GM23248 (cell line): ENCODE measurements at places on chromosomes 5 and 9. TPM values are rescaled to one million over a fixed set of nuclear protein-coding genes. Genes with fewer than 3 reads are reported as not detected.
A peak's percentile ranks its signal among the peaks of the same experiment; 100 is the strongest.

Gene SH3RF2
- total RNA-seq: not detected in 2 replicates

DNA sequence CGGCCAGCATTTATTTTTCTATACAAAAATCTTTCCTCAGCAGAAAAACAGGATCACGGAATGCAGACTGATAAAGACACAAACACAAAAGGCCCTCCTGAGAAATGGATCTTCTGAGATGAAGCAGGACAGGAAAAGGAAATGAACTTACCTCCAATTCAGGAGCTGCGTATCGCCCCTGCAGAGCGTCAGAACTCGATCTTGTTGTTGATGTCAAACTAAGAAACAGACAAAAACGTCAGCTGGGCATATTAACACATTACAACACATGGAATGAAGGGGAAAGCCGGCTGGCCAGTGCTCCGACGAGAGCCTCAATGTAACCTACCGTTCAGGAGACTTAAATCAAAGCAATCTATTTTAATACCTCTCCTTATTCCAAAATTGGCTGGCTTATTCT is 105.1 kb downstream of the SERINC5 start:
- H3K27ac ChIP-seq: no peak overlapping the region
- H3K36me3 ChIP-seq: no peaks in the 10 kb centered on the region; the same call in 1 of the 2 replicates
- DNase-seq: no peak
- no peaks in the 10 kb centered on the region for H3K4me1 ChIP-seq
- H3K4me3 ChIP-seq: no peak overlapping the region

GRCh38 chr5:178077751-178078150 is 35.6 kb upstream of the N4BP3 start:
- peaks cover 7% of the 10 kb centered on the region; the same call in 1 of the 2 replicates for H3K4me1 ChIP-seq
- H3K4me3 ChIP-seq: no peak overlapping the region
- H3K27ac ChIP-seq: peak overlapping the region; percentile 78
- peaks cover 13% of the 10 kb centered on the region; the same call in 1 of the 2 replicates for H3K27me3 ChIP-seq

Gene MARCHF11
- not detected in 2 replicates for total RNA-seq

Gene MCC
- total RNA-seq: 8.8 and 11.6 TPM in 2 replicates

GRCh38 chr5:132308701-132309100 is 14.5 kb downstream of the SLC22A4 start:
- no peaks in the 10 kb centered on the region for H3K27me3 ChIP-seq
- DNase-seq: no peak
- H3K4me1 ChIP-seq: peaks cover 11% of the 10 kb centered on the region
- no peak overlapping the region for H3K4me3 ChIP-seq
- no peak overlapping the region for H3K27ac ChIP-seq

GRCh38 chr5:92629000-92629399 is 952.0 kb downstream of the NR2F1-AS1 start:
- H3K4me1 ChIP-seq: no peaks in the 10 kb centered on the region
- DNase-seq: no peak
- no peaks in the 10 kb centered on the region for H3K36me3 ChIP-seq
- H3K4me3 ChIP-seq: no peak overlapping the region
- no peak overlapping the region for H3K27ac ChIP-seq

Gene PTPN3
- 0.51 and 1.3 TPM in 2 replicates for total RNA-seq

DNA sequence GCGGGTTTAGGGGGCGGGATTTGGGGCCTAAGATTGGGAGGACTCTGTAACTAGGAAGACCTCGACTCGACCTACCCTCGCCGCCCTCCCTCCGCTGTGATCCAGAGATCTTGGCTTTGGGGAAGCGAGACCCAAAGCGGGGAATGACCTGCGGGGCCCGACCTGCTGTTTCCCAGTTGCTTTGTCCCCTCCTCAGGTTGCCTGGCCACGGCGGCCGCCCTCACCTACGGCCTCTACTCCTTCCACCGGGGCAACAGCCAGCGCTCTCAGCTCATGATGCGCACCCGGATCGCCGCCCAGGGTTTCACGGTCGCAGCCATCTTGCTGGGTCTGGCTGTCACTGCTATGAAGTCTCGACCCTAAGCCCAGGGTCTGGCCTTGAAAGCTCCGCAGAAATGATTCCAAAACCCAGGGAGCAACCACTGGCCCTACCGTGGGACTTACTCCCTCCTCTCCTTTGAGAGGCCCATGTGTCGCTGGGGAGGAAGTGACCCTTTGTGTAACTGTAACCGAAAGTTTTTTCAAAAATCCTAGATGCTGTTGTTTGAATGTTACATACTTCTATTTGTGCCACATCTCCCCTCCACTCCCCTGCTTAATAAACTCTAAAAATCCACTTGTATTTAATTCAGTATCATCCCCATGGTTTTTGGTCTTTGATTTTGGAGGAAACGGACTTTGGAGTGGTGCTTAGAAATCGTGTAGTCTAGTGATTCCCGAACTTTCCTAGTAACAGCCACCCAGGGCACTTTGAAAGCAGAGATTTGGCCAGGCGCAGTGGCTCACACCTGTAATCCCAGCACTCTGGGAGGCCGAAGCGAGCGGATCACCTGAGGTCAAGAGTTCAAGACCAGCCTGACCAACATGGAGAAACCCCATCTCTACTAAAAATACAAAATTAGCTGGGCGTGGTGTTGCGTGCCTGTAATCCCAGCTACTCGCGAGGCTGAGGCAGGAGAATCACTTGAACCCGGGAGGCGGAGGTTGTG is 878 bp downstream of the HIGD2A start:
- peak overlapping the region; percentile 93 for H3K27ac ChIP-seq
- H3K4me3 ChIP-seq: peak overlapping the region; percentile 100
- peaks cover 13% of the 10 kb centered on the region; the same call in 1 of the 2 replicates for H3K36me3 ChIP-seq
- DNase-seq: no peak
- H3K27me3 ChIP-seq: no peaks in the 10 kb centered on the region
- H3K4me1 ChIP-seq: peaks cover 20% of the 10 kb centered on the region; the same call in 1 of the 2 replicates

- no peaks in the 10 kb centered on the region for H3K36me3 ChIP-seq
- H3K27me3 ChIP-seq: peaks cover 20% of the 10 kb centered on the region
- no peak for DNase-seq
- no peak overlapping the region for H3K4me3 ChIP-seq
Observed at GRCh38 chr9:136782452-136782851, 8.7 kb upstream of the TMEM141 start.

DNA sequence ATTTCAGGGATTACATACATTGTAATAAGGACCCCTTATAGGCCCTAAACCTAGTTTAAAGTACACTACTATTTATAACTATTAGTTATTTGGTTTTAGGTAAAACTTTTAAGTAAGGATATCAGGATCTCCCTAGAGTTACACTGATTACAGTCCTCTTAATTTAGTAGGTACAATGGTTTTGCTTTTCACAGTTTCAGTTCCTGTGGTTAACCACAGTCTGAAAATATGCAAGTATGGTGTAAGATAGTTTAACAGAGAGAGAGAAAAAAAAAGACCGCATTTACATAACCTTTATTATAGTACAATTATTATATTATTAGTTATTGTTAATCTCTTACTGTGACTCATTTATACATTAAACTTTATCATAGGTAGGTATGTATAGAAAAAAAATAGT is 725.3 kb upstream of the PTPRD start:
- H3K4me1 ChIP-seq: no peaks in the 10 kb centered on the region
- no peaks in the 10 kb centered on the region for H3K27me3 ChIP-seq
- H3K27ac ChIP-seq: no peak overlapping the region
- no peak overlapping the region for H3K4me3 ChIP-seq

GRCh38 chr5:50863534-50864170 is 197.2 kb downstream of the PARP8 start:
- H3K4me3 ChIP-seq: no peak overlapping the region
- DNase-seq: no peak
- H3K4me1 ChIP-seq: no peaks in the 10 kb centered on the region
- no peaks in the 10 kb centered on the region for H3K27me3 ChIP-seq

DNA sequence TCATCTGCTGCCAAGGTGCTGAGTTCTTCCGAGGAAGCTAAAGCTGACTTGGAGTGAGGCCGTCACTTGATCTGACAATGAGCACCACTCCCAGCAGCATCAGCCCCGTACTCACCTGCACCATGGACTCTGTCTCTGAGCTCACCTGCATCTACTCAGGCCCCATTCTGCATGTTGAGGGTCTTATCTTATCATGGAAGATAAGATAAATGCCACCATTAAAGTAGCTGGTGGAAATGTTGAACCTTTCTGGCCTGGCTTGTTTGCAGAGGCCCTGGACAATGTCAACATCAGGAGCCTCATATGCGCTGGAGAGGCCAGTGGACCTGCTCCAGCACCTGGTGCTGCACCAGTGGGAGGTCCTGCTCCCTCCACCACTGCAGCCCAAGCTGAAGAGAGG is 35.0 kb upstream of the HMGCS1 start:
- no peak overlapping the region for H3K4me3 ChIP-seq
- no peaks in the 10 kb centered on the region for H3K36me3 ChIP-seq
- no peaks in the 10 kb centered on the region for H3K4me1 ChIP-seq
- no peak for DNase-seq

DNA sequence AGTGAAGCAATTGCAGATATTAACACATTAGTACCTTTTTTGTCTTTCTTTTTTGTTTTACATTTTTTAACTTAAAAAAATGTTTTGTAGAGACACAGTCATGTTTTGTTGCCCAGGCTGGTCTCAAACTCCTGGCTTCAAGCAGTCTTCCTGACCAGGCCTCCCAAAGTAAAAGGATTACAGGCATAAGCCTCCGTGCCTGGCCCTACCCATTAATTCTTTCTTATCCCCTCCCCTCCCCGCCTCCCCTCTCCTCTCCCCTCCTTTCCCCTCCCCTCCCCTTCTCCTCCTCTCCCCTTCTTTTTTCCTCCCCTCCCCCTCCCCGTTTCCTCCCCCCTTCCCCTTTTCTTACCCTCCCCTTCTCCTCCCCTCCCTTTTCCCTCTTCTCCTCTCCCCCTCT is 182.4 kb downstream of the FER start:
- no peaks in the 10 kb centered on the region; the same call in 1 of the 2 replicates for H3K36me3 ChIP-seq
- no peak overlapping the region for H3K27ac ChIP-seq
- no peaks in the 10 kb centered on the region for H3K4me1 ChIP-seq
- no peak for DNase-seq
- no peak overlapping the region for H3K4me3 ChIP-seq
- no peaks in the 10 kb centered on the region for H3K27me3 ChIP-seq

DNA sequence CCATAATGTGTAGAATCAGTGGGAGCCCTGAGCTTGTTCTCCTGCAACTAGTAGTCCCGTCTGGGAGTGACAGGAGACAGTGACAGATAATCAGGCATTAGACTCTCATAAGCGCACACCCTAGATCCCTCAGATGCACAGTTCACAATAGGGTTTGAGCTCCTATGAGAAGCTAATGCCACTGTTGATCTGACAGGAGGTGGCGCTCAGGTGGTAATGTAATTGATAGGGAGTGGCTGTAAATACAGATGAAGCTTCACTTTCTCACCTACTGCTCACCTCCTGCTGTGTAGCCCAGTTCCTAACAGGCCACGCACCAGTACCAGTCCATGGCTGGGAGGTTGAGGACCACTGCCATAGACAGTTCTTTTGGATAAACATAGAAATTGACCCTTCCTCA is 188.7 kb downstream of the ROR2 start:
- DNase-seq: no peak
- H3K27me3 ChIP-seq: no peaks in the 10 kb centered on the region
- H3K4me1 ChIP-seq: peaks cover under 1% of the 10 kb centered on the region; the same call in 1 of the 2 replicates
- H3K27ac ChIP-seq: no peak overlapping the region
- H3K4me3 ChIP-seq: no peak overlapping the region

Gene IL31RA
- total RNA-seq: 0.89 TPM in 1 of 2 replicates, not detected in the other

Gene WHRN
- total RNA-seq: 0.76 and 1.1 TPM in 2 replicates

Gene ANAPC2
- 24.0 and 28.8 TPM in 2 replicates for total RNA-seq

Gene PSIP1
- 31.2 and 36.9 TPM in 2 replicates for total RNA-seq

DNA sequence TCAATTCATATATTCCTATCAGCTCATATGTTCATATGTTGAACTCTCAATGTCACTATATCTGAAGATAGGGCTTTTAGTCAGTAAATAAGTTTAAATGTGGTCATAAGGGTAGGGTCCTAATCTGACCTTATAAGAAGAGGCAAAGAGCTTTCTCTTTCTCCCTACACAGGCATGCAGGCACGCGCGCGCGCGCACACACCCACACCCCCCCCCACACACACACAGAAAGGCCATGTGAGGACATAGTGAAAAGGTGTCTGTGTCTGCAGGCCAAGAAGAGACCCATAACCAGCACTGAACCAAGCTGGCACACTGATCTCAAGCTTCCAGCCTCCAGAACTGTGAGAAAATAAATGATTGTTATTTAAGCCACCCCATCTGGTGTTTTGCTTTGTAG is 76.0 kb downstream of the PDE4D start:
- DNase-seq: no peak
- H3K4me3 ChIP-seq: no peak overlapping the region
- no peak overlapping the region for H3K27ac ChIP-seq
- H3K4me1 ChIP-seq: no peaks in the 10 kb centered on the region
- peaks cover 59% of the 10 kb centered on the region for H3K27me3 ChIP-seq

GRCh38 chr5:10539687-10539998 is 24.2 kb upstream of the ANKRD33B start:
- no peak overlapping the region for H3K27ac ChIP-seq
- peak; percentile 65 for DNase-seq
- no peaks in the 10 kb centered on the region for H3K27me3 ChIP-seq
- H3K36me3 ChIP-seq: no peaks in the 10 kb centered on the region
- H3K4me3 ChIP-seq: no peak overlapping the region

DNA sequence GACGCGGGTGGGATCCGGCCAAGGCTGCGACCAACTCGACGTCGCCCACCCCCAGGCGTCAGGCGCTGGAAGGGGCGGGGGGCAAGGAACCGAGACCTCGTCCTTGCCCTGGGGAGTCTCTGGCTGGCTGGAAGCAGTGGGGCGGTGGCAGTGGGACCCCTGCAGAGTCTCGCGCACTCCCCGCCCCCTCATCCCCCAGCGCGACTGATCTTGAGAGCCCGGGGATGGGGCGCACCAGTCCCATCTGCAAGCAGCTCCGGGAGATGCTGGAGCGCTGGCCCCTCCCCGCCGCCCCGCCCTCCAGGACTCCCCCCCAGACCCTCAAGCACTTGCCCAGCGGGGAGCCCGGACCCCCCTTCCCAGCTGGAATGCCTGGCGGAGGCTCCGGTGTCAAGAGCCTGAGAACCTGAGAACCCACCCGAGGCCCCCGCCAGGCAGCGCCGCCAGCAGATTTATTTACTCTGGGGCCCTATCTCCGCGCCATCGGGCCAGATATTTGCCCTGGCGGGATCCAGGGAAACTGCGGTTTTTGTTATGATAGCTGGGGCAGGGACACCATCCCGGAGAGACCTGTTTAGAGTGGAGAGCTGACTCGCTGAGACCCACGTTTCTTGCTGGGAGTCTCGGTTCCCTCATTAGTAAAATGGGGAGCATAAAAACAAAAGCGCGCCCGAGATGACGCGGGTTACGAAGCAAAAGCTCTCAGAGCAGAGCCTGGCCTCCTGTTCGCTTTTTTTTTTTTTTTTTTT is 1.2 kb downstream of the PRRT1B start:
- DNase-seq: peak; percentile 41
- H3K27ac ChIP-seq: no peak overlapping the region
- no peaks in the 10 kb centered on the region for H3K36me3 ChIP-seq
- peak overlapping the region; percentile 50 for H3K4me3 ChIP-seq
